Activated CD8-positive, alpha-beta memory T cell treated with anti-CD3 and anti-CD28 coated beads for 1 hour (primary cell): ENCODE measurements at places on chromosomes 7 and 10.

DNA sequence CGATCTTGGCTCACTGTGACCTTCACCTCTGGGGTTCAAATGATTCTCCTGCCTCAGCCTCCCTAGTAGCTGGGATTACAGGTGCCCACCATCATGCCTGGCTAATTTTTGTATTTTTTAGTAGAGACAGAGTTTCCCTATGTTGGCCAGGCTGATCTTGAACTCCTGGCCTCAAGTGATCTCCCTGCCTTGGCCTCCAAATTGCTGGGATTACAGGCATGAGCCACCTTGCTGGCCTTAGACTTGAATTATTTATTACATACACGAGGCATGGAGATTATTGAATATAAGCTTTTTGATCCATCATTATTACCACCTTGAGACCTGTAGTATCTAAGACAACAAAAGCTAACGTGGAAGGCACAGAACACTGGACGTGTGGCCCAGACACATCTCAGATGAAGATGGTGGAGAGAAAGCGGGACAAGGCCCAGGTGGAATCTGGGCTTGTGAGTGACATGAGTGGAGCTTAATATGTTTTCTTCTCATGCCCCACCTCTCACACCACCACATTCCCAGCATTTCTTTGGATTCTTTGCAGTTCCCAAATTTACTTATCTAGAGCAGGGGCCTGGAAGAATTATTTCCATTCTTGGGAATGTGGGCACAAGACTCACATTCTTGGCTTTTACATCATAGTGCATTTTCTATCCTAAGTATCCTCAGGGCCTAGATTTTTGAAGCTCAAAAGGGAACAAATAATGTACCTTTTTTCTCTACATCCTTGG is 76.6 kb downstream of the SUGCT start:
- no peak for DNase-seq

- no peak for DNase-seq
Measured at GRCh38 chr10:74674927-74675326, 151.5 kb upstream of the KAT6B start.

DNA sequence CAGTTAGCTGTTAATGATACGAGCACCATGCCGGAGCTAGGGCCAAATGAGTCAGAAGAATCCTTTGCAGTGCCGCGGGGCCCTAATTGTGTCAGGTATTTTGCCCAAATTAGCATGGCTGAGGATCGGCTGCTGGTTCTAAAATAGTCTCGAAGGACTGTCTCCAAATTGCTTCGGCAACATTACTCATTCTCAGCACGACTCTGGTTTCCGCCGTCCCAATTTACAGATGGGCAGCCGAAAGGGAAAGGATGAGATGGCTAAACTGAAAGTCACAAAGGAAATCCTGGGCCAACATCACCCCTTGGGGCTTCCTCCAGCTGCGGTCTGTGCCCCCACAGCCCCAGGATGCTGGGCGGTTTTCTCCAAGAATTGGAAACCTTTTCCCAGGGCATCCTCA is 351.4 kb downstream of the PAXIP1 start:
- DNase-seq, result no peak

GRCh38 chr7:24959735-24960485 is 20.1 kb downstream of the OSBPL3 start:
- DNase-seq, result no peak

DNA sequence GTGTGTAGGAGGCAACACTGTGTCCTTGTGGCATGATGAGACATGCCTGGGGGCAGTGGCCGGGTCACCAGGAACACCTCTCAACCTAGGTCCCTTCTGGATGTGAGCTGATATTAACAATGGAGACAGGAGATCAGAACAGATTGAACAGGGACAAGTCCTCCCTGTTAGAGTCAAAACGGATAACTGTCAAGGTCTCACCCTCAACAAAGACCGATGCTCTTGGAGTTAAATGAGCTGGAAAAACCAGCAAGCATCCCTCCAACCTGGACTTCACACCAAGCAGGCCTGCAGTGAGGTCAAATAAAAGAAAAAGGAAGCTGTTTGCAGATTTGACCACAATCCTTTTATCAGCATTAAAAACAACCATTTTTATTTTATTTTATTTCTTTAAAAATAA is 49.0 kb downstream of the SLIT1 start:
- no peak for DNase-seq

DNA sequence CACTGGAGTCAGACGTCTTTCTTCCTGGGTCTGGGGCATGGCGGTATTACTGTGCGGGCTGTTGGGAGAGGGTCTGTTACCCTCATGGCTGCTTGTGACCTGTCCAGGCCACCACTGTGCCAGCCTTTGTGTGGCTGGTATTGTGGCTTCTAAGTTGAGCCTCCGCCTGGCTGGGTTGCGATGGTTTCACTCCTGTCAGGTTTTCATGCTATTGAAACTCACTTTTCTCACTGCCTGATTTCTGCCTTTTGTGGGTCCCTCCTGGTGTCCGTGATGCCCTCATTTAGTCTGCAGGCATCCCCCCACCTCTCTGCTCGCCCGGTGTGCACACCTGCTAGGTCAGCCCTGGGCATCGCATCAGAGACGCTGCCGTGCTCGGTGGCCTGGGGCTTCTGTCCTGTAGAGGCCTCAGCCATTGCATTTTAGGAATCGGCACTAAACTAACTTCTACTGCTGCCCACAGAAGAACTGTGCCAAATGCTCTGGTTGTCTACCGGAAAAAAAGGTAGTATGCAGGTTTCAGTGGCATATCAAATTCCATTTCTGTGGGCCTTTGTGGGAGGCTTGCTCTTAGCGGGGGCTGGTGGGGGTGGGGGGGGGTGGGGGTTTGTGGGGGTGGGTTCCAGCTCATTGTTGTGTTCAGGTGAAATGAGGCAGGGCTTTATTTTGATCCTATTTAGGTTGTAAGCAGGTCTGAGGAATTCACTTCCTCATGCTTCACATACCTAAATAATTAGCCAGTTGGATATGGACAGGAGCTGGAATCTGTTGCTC is 64.3 kb downstream of the MGMT start:
- DNase-seq, result no peak

GRCh38 chr10:118458957-118459641 is 117.0 kb upstream of the FAM204A start:
- DNase-seq, result no peak

DNA sequence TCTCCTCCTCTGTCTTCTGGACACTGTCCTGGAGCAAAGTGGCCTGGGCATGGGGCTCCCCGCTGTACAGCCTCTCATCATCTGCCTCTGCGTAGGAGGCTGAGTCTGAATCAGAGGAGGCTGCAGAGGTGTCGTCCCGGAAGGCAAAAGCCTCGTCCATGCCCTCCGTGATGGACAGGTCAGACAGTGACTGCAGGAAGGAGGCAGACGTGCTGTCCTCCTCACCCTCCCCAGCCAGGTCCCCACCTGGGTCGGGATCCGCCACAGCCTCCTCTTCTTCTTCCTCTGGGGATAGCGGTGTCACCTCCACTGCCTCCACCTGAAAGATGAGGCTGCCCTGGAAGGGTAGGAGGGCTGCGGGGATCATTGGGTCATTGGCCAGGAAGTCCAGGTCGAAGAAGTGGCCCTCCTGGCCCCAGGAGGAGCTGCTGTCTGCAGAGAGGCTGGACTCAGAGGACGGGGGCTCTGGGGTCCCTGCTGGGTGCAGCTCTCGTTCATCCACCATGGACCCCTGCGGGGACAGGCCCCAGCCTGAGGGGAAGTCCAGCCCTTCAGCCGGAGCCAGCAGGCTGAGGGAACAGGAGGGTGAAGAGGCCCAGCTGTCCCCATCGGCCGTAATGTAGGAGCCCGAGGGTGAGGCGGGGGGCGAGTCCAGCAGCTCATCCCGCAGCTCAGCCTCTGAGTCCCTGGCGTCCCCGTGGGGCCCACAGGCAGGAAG is 3.7 kb downstream of the NACAD start:
- DNase-seq, result no peak

DNA sequence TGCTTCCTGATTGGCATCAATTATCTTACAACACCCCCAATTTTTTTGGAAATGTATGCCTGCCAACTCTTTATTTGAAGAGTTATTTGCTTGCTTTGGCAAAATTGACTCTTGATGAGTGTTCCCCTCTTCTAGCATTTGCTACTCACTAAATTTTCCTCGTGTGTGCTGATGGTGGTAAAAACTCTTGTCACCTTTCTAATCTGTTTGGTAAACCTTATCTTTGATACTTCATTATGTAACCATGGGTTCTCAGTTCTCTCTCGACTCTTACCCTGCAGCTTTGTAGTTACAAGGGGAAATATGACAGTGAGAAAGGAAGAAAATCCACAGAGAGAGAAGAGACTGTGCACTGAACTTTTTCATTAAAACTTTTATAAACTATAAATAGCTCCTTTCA is 102.5 kb downstream of the CDK14 start:
- no peak for DNase-seq

DNA sequence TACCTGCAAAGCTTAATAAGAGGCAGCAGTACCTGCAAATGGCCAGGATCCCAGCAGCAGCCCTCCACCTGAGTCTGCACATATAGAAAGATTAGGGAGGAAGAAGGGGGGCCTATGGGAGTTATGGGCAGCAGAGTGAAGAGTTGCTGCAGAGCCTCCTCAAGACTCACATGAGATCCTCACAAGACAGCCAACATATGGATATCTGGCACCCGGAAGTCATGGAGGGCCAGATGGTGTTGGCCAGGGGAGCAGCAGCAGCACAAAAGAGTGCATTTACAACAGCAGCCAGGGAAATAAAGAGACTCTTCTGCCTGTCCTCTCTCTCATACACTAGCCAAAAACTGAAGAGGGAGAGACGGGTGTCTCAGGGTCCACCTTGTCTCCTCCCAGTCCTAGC is 4.0 kb upstream of the TAS2R40 start:
- no peak for DNase-seq

DNA sequence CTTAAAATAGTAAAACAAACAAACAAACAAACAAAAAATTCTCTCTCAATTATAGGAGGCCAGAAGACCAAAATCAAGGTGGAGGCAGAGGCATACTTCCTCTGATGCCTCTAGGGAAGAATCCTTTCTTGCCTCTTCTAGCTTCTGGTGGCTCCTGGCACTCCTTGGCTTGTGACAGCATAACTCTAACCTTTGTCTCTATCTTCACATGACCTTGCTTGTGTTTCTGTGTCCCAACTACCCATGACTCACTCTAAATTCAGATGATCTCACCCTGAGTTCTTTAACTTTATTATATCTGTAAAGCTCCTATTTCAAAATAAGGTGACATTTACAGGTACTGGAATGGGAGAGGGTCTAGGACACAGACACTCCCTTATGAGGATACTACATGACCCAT is 88.3 kb upstream of the ANTXRL start:
- DNase-seq, result no peak

GRCh38 chr10:36555036-36555435 is 570.4 kb upstream of the ANKRD30A start:
- no peak for DNase-seq

DNA sequence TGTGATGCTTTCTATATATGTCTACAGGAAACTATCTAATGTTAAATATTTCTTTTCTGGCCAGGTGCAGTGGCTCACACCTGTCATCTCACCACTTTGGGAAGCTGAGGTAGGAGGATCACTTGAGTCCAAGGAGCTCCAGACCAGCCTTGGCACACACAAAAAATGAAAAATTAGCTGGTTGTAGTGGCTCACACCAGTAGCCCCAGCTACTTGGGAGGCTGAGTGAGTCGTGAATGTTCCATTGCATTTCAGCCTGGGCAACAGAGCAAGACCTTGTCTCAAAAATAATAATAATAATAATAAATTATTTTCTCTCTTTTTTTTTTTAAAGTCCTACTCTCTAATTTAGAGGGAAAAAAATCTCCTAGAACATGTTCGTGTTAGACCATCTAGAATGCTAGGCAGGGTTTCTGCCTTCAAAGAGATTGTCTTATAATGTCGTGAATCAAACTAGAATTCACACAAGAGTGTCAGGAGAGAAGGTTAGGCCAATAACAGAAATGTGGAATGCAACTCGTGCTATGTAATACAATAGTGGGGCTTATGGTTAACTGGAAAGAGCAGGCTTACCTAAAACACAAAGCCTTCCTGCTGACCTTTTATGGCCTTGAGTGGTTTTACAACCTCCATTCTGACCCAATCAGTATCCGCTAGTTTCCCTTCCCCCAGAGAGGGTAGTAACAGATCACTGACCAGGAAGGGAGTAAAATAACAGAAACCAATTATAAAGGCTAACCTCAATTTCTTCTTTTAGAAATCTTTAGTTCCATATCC is 46.3 kb downstream of the MYOF start:
- no peak for DNase-seq
